ENCODE measurements at places on chromosomes 5 and 9.

DNA sequence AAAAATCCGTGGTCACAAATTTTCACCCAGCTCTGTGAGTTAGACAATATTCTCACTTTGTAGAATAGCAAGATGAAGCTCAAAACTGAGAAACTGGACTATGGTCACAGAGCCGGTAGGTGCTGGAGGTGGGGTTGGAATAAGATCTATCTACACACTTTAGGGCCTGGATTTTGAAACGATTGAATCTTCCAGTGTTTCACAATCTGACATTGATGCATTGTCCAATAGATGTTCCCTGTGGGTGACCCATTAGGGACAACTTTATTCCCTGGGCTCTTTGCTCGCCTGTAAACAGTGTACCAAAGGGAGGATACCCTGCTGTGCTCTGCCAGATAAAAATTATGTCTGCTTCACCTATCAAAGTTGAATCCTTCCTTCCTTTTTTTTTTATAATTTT lies 145.4 kb upstream of the MPDZ start:
- DNase-seq: no peak

- no peak for DNase-seq
These were observed 78.0 kb upstream of the FCN1 start for GRCh38 chr9:134995792-134996120.

DNA sequence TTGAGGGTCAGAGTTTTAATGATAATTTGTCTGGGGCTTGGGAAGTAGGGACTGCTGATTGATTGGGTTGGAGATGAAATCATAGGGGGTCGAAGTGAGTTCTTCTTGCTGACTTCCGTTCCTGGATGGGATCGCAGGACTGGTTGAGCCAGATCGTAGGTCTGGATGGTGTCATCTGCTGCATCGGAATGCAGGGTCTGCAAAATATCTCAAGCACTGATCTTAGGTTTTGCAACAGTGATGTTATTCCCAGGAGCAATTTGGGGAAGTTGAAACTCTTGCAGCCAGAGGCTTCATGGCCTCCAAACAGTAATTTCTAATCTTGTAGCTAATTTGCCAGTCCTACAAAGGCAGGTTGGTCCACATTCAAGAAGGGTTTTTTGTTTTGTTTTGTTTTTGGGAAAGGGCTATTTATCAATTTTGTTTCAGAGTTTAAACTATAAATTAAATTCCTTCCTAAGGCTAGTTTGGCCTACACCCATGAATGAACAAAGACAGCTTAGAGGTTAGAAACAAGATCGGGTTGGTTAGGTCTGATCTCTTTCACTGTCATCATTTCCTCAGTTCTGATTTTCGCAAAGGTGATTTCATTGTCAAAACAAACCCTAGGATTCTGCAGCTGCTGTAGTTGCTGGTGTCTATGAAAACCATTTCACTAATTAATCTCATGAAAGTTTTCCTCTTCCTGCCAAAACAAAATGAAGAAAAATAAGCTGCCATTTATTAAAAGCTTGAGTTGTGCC lies 388.0 kb downstream of the TMEM232 start:
- DNase-seq: no peak

DNA sequence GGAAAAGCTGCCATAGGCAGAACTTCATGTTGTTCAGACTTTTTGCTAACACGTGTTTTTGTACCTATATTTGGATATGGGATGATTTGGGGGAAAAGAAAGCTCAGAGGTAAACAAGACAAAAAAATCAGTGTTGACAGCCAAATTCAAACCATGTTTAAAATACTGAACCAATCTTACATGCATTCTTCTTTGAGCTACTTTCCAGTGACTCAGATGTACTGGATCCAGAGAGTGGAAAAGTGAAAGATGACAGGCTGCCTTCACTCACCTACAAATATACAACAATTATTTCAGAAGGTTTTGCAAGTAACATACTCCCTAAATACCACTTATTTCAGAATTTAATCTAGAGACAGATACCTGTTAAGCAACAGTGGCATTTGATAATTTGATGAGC lies 165.7 kb downstream of the MPDZ start:
- DNase-seq: no peak

DNA sequence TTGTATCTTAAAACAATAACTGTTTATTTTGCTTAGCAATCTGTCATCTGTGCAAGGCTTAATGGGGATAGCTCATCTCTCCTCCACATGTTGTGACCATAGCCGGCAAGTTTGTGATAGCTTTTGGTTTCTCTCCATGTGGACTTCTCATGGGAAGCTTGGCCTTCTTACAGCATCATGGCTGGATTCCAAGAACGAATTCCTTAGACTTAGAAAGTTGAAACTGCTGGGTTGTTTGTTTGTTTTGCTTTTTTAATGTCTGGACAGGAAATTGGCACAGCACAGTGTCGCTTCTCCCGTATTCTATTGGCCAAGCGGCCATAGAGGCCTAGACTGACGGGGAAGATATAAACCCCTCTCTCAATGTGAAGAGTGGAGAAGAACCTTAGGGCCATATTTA lies 61.0 kb upstream of the PRDM9 start:
- DNase-seq: no peak

DNA sequence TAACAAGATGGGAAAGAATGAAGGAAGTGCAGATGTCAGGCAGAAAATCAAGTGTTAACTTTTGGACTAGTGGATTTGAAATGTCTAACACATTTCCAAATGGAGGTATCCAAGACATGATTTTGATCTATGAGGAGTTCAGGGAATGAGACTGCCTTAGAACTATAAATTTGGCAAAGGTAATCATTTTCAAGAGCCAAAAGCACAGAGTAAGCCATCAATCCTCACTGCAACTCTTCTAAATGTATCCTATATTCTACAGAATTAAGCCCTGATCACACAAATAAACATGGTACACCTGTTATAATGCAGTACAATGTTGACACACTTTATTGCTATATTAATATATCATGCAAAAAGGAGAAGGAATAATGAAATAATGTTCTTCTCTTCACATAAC lies 55.6 kb downstream of the SETX start:
- no peak for DNase-seq

- DNase-seq: no peak
These were observed 142.7 kb upstream of the ADAMTSL1 start for GRCh38 chr9:18331310-18331684.
